ENCODE measurements at places on chromosomes 5 and 9. TPM values are rescaled to one million over a fixed set of nuclear protein-coding genes. Genes with fewer than 3 reads are reported as not detected.

GRCh38 chr9:34891386-34891785 lies 66.7 kb upstream of the PHF24 start:
- no peak overlapping the region for H3K4me3 ChIP-seq
- no peak overlapping the region for H3K27ac ChIP-seq
- H3K36me3 ChIP-seq, result no peaks in the 10 kb centered on the region
- no peak for DNase-seq

DNA sequence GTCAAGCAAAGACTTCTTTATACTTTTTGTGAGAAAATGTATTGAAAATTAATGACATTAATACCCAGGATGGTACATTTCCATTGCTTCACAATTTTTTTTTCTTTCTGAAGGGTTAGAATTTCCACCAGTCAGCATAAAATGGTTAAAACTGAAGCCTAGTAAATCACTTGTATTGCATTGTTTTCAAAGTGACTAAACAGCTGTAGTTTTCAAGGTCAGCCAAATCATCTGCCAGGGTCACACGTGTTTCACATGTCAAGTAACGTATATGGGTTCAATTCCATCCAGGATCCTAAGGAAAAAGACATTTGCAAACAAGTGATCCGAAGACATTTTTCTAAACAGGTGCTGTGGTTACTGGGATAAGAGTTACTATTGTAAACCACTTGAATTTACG lies 574.2 kb downstream of the RAB3C start:
- no peaks in the 10 kb centered on the region for H3K27me3 ChIP-seq
- no peak for DNase-seq
- no peaks in the 10 kb centered on the region for H3K36me3 ChIP-seq
- no peaks in the 10 kb centered on the region for H3K4me1 ChIP-seq
- H3K27ac ChIP-seq, result no peak overlapping the region

PLPP7 gene
- polyA plus RNA-seq, result 8.6 TPM

CYSRT1 gene
- polyA plus RNA-seq, result 2.2 TPM

PCDHGB6 gene
- 0.13 TPM for polyA plus RNA-seq

- no peaks in the 10 kb centered on the region for H3K4me1 ChIP-seq
- no peak overlapping the region for H3K4me3 ChIP-seq
- no peak for DNase-seq
- no peak overlapping the region for H3K27ac ChIP-seq
- no peaks in the 10 kb centered on the region for H3K36me3 ChIP-seq
Measured at GRCh38 chr9:114088571-114089170, 10.4 kb downstream of the KIF12 start.

DNA sequence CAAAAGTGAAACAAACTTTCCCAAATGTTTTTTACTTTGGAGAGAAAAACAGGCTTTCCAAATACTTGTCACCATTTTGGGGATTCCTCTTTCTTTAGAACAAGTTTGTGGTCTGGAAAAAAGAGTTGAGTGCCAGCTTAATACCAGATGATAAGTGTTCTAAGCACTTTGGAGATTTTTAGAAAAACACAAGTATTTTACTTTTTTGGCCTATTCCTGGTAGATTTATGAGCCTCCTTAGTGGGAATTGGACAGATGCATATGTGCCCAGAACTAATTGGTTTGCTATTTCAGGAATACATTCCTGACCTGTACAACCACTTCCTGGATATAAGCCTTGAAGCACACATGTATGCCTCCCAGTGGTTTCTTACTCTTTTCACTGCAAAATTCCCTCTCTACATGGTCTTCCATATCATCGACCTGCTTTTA lies 40.5 kb downstream of the GPR21 start:
- no peaks in the 10 kb centered on the region for H3K4me1 ChIP-seq
- peak overlapping the region; percentile 79 for H3K27ac ChIP-seq
- H3K4me3 ChIP-seq, result no peak overlapping the region
- H3K36me3 ChIP-seq, result peaks cover 71% of the 10 kb centered on the region

- H3K27ac ChIP-seq, result no peak overlapping the region
- H3K27me3 ChIP-seq, result no peaks in the 10 kb centered on the region
- no peaks in the 10 kb centered on the region for H3K36me3 ChIP-seq
Measured at GRCh38 chr5:143946837-143947236, 134.9 kb downstream of the HMHB1 start.

GRCh38 chr5:139575313-139575646 lies 14.1 kb downstream of the UBE2D2 start:
- H3K36me3 ChIP-seq, result peaks cover 14% of the 10 kb centered on the region
- H3K27me3 ChIP-seq, result no peaks in the 10 kb centered on the region
- no peak overlapping the region for H3K4me3 ChIP-seq
- no peaks in the 10 kb centered on the region for H3K4me1 ChIP-seq
- no peak for DNase-seq
- no peak overlapping the region for H3K27ac ChIP-seq

DNA sequence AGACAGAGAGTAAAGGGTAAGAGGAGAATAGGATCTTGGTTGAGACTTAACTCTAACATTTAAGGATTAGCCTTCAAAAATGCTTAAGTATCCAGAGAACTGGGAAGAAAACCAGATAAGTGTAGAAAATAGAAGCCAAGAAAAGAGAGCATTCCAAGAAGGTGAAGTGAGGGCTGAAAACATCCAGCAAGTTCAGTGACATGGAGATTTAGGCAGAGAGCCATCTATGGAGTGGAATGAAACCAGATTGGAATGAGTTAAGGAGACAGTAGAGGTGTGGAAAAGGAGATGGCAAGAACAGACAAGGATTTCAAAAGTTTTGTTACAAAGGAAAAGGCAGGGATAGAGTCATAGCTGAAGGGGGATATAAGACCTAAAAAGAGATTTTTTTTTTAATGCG lies 188.1 kb downstream of the TRPM3 start:
- H3K27me3 ChIP-seq, result peaks cover 9% of the 10 kb centered on the region
- H3K27ac ChIP-seq, result no peak overlapping the region
- H3K4me1 ChIP-seq, result no peaks in the 10 kb centered on the region
- DNase-seq, result no peak

- no peaks in the 10 kb centered on the region for H3K36me3 ChIP-seq
- H3K4me3 ChIP-seq, result no peak overlapping the region
- no peaks in the 10 kb centered on the region for H3K27me3 ChIP-seq
- H3K4me1 ChIP-seq, result no peaks in the 10 kb centered on the region
- no peak for DNase-seq
Measured at GRCh38 chr9:73615557-73615956, 463.9 kb downstream of the ANXA1 start.

GRCh38 chr9:123399803-123400378 lies 43.9 kb downstream of the CRB2 start:
- H3K4me1 ChIP-seq, result peaks cover 6% of the 10 kb centered on the region
- DNase-seq, result peak; percentile 63
- H3K27me3 ChIP-seq, result no peaks in the 10 kb centered on the region
- no peak overlapping the region for H3K27ac ChIP-seq
- no peak overlapping the region for H3K4me3 ChIP-seq
- no peaks in the 10 kb centered on the region for H3K36me3 ChIP-seq

GRCh38 chr9:32606811-32607210 lies 28.7 kb downstream of the TAF1L start:
- no peak overlapping the region for H3K4me3 ChIP-seq
- H3K36me3 ChIP-seq, result no peaks in the 10 kb centered on the region
- no peak overlapping the region for H3K27ac ChIP-seq
- no peaks in the 10 kb centered on the region for H3K27me3 ChIP-seq
- DNase-seq, result no peak

GRCh38 chr9:95611354-95611753 lies 94.6 kb upstream of the PTCH1 start:
- H3K27me3 ChIP-seq, result no peaks in the 10 kb centered on the region
- no peak overlapping the region for H3K4me3 ChIP-seq
- no peaks in the 10 kb centered on the region for H3K4me1 ChIP-seq
- DNase-seq, result peak; percentile 48
- no peaks in the 10 kb centered on the region for H3K36me3 ChIP-seq

PRXL2C gene
- 8.7 TPM for polyA plus RNA-seq

DNA sequence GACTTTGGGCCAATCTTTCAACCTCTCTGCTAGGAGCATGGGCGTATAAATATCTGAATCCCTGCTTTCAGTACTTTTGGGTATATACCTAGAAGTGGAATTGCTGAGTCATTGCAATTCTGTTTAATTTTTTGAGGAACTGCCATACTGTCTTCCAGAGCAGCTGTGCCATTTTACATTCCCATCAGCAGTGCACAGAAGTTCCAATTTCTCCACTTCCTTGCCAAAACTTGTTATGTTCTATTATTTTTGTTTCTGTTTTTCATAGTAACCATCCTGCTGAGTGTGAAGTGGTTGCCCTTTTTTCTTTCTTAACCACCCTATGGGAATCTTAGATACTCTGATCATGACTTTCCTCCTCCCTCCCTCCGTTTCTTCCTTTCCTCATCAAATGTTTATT lies 11.1 kb upstream of the CCIN start:
- no peaks in the 10 kb centered on the region for H3K36me3 ChIP-seq
- DNase-seq, result no peak
- no peak overlapping the region for H3K27ac ChIP-seq
- H3K27me3 ChIP-seq, result no peaks in the 10 kb centered on the region
- H3K4me3 ChIP-seq, result no peak overlapping the region

- H3K36me3 ChIP-seq, result no peaks in the 10 kb centered on the region
- no peak overlapping the region for H3K27ac ChIP-seq
- H3K27me3 ChIP-seq, result no peaks in the 10 kb centered on the region
- no peak overlapping the region for H3K4me3 ChIP-seq
Measured at GRCh38 chr5:5738797-5739489, 316.5 kb downstream of the ICE1 start.

GRCh38 chr9:88749420-88749819 lies 214.4 kb downstream of the NXNL2 start:
- no peak for DNase-seq
- no peak overlapping the region for H3K27ac ChIP-seq
- H3K36me3 ChIP-seq, result no peaks in the 10 kb centered on the region
- no peak overlapping the region for H3K4me3 ChIP-seq
- peaks cover 54% of the 10 kb centered on the region for H3K4me1 ChIP-seq

- no peak overlapping the region for H3K27ac ChIP-seq
- H3K27me3 ChIP-seq, result no peaks in the 10 kb centered on the region
- no peaks in the 10 kb centered on the region for H3K36me3 ChIP-seq
- no peak for DNase-seq
- peaks cover 28% of the 10 kb centered on the region for H3K4me1 ChIP-seq
Measured at GRCh38 chr5:14109041-14109747, 33.9 kb upstream of the TRIO start.

- H3K4me1 ChIP-seq, result peaks cover 81% of the 10 kb centered on the region
- H3K27me3 ChIP-seq, result no peaks in the 10 kb centered on the region
- H3K4me3 ChIP-seq, result peak within 1 kb of the TSS; percentile 57
Measured at GRCh38 chr5:150640311-150641005, at the start of gene SYNPO. SYNPO (plus strand) TSS chr5:150640660; CDS start chr5:150648276, 7,616 bp downstream.

ORM2 gene
- polyA plus RNA-seq, result not detected

DNA sequence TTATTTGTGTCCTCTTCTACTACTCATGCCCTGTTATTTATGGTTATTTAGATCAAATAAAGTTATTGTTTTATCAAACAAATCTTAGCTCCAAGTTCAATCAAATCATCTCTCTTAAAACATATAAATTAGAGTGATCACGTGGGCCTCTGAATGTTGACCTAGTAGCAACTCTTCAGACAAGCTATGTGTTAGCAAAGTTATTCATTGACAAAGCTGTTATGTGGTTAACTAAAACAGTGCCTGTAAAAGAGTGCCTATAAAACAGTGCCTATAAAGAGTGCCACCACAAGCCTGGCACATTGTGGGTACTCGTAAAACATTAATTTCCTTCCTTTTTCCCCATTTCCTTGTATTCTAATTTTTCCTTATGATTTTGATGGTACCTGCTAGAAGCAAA lies 421.9 kb downstream of the HCN1 start:
- H3K4me3 ChIP-seq, result no peak overlapping the region
- no peaks in the 10 kb centered on the region for H3K27me3 ChIP-seq
- H3K27ac ChIP-seq, result no peak overlapping the region
- H3K36me3 ChIP-seq, result no peaks in the 10 kb centered on the region

PCDHB12 gene
- polyA plus RNA-seq, result 1.9 TPM

GFM2 gene
- 37.3 TPM for polyA plus RNA-seq

DNA sequence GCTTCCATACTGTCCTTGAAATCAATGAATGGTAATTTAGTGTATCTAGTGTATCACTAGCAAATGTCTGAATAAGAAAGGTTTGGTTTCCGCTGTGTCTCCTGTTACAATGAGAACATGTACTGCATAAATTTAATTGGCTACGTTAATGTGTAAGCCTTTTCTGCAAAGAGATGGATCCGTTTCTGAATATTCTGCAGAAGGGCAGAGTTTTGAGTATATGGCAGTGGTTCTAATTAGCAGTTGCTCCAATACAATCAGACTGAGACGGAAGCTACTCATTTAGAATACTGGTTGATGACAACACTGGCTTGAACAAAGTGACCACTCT lies 555 bp upstream of the PCDHGC4 start:
- peaks cover 25% of the 10 kb centered on the region for H3K36me3 ChIP-seq
- DNase-seq, result no peak
- H3K4me3 ChIP-seq, result no peak overlapping the region
- 0 out of 2 replicates have a peak overlapping the region, but pooled peaks have one; percentile 11 for H3K27ac ChIP-seq
- no peaks in the 10 kb centered on the region for H3K27me3 ChIP-seq

- H3K36me3 ChIP-seq, result no peaks in the 10 kb centered on the region
- no peak for DNase-seq
- no peak overlapping the region for H3K27ac ChIP-seq
- no peaks in the 10 kb centered on the region for H3K27me3 ChIP-seq
Measured at GRCh38 chr5:142512043-142513042, 173.5 kb downstream of the FGF1 start.

- H3K27ac ChIP-seq, result no peak overlapping the region
- no peak for DNase-seq
- no peaks in the 10 kb centered on the region for H3K36me3 ChIP-seq
- no peak overlapping the region for H3K4me3 ChIP-seq
Measured at GRCh38 chr9:13915591-13916301, 398.2 kb downstream of the NFIB start.

CCL27 gene
- polyA plus RNA-seq, result 0.10 TPM
